ENCODE measurements at places on chromosomes 7 and 10.

DNA sequence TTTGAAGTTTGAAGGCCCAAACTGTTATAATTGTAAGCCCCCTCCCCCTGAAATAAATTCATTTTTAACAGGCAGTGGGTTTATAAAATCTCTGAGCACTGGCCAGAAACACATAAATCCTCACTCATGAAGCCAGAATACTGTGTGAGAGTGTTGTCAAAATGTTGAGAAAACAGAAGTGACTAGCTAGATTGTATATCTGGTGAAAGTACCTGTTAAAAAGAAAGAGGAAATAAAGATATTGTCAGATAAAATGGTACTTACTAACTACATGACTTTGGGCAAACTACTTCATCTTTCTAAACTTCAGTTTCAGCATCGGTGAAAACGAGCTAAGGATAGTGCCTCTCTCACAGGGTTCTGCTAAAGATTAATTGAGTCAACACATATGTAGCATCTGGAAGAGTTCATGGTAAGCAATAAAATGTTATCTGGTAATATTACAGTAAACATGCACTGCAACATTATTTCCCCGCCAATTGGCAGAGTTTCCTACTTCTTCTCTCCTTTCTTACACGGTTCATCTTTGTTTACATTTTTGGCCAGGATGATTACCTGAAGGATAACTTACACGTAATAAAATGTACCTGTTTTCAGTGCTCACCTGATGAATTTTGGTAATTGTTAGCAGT is 202.5 kb upstream of the CHRM2 start:
- no peak for DNase-seq

- DNase-seq: no peak
Observed at GRCh38 chr10:117955176-117955575, 91.6 kb downstream of the RAB11FIP2 start.

DNA sequence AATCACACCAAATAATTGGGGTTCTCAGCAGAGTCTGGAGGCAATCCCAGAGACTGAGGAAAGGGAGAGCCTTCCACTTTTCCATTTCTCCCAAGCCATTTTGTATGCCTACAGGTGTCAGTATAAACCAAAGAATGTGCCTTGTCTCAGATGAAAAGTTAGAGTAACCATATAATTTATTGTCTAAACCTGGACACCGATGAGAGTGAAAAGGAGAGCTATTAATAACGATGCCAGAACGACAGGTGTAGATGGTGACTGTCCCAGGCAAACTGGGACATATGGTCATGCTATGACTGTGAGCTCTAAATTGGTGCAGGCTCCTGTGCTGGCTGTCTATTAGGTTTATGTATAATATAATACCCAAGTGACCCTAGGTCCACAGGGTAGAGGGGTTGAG is 219.6 kb downstream of the ARHGAP12 start:
- DNase-seq: no peak

DNA sequence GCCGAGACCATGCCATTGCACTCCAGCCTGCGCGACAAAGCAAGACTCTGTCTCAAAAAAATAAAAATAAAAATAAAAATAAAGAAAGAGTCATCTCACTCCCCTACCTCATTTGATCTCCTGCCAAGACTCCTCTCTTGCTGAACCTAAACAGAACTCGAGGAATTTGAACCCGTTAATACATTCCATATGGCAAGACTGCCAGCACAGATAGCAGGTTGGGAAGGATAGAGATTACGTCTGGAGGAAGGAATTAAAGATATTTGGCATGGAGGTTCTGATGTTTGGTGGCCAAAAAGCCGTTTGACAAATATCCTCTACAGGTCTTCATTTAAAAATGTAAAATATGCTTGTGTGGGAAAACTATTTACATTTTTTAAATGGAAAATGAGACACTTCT is 549.6 kb downstream of the HTR7 start:
- DNase-seq: no peak

DNA sequence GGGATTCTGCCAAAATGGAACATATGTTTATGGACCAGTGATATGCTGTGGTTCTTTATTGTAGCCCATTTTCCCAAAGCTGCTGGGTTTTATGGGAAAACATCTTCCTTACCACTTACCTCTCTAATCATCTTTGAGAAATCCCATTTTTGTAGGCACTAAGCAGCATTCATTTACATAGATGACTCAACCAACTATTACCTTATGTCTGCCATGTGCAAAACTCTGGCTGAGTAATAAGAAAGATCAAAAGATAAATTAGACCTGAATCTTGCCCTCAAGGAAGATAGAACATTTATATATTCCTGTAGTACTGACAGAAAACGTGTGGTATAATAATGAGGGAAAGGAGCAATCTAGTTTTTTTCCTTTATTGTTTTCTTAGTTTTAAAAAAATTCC is 24.3 kb downstream of the CBLL1 start:
- no peak for DNase-seq
